ENCODE measurements at places on chromosomes 7 and 10.

- DNase-seq: no peak
These were observed 108.7 kb upstream of the DPP6 start for GRCh38 chr7:153943457-153943856.

- DNase-seq: peak; percentile 99
These were observed at the start of gene TWIST1 for GRCh38 chr7:19117091-19117869. Gene TWIST1, minus strand, starts transcription at chr7:19117636. Its CDS starts 315 bp downstream, at chr7:19117321.

DNA sequence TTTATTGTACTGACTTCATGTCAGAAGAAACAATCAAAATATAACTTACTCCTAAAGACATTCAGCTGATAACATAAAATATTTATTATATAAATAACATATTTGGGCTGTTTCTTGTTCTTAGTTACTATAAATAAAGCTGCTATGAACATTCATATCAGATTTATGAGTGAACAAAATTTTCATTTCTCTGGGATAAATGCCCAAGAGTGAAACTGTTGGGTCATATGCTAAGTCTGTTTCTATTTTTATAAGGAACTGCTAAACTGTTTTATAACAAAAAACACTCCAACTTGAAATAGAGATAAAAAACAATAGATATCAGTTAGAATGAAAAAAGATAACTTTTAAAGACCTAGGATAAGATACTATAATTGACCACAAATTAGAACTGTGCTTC, 26.5 kb upstream of the CC2D2B start:
- no peak for DNase-seq

DNA sequence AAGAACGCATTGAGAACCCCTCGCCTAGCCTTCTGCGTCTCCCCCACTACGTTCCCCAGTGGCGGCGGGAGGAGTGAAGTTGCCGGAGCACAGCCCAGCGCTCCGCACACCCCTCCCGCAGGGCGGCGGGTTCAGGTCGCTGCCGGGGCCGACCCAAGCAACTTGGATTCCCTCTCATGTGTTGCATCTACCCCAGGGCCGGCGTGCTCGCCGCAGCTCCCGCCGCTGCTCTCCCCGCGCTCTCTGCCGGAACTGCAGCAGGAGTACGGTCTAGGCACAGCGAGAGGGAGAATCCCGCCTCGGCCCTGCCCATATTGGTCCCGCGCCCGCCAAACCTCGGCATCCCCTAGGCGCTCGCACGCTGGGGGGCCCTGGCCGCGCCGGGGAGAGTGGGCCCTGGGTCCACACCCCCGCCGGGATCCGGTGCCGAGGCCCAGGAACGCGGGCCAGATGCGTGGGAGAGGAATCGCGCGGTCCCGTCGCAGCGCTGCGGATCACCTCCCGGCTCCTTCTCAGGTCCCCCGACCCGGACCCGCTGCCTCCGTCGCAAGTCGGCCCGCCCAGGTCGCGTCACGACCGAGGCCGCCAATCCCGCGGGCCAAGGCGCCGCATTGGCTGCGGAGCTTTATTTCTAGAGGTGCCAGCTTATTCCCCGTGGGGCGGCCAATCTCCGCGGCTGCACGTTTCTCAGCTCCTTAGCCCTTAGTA, 648 bp upstream of the TMEM243 start:
- peak; percentile 80 for DNase-seq

DNA sequence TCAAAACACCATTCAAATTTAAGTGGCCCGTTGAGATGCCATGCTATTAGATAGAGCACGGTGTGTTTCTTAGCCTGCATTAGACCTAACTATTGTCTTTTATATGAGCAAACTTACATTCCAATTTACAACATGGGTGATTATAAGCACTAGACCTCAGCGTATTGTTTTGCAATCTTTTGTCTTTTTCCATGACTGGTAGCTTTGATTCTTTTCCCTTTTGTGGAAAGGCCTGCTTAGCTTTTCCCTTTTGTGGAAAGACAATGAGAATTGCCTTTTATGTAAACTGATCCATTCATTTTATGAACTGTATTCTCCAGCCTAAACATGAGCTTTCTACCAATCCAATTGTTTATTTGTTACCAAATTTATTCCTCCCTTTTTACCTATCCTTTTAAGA, 823.1 kb downstream of the CCSER2 start:
- DNase-seq: no peak

GRCh38 chr7:2643386-2644219, 11.8 kb downstream of the TTYH3 start:
- no peak for DNase-seq

- DNase-seq: no peak
These were observed 31.6 kb upstream of the C10orf67 start for GRCh38 chr10:23376229-23376655.

DNA sequence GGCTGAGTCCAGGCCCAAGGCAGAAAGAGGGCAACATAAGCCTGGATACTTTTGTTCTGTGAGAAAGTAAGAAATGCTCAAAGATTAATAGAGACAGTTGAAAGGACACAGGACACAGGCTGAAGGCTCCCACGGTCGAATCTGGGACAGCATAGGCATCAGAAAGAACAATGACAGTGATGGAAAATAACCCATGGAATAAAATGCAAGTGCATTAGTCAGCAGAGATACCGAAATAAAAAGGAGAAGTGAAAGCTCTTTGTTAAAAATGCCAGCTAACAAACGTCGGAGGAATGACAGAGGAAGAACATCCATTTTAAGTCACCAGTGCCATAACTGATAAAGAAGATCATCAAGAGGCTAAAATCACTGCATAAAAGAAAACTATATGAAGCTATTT, 19.6 kb upstream of the AGAP5 start:
- no peak for DNase-seq

DNA sequence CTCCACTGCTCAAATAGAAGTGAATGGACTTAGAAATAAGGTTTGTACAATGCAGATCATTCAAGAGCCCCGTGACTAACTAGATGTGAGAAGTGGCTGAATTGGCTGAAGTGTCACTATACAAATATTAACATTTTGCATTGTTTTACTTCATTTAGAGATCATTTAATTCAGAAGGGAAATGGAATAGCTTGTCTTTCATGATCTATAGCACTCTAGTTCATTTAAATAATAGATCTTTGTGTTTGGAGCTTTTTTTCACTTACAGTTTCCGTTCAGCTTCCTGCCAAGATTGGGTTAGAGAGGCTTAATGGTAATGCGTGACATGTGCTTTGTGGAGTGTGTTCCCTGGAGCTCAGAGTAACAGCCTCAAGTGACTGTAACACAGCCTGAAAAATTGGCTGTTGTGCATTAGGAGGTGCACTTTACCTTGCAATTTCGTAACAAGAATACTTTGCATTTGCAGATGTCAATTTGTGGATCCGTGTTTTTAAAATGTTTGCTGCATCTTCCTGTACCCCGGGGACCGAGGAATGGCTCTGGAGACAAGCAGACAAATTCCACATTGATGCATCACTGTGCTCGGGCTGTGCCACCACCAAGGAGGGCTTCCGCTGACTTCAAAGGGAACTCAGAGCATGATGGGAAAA, 170.3 kb downstream of the NRP1 start:
- no peak for DNase-seq

DNA sequence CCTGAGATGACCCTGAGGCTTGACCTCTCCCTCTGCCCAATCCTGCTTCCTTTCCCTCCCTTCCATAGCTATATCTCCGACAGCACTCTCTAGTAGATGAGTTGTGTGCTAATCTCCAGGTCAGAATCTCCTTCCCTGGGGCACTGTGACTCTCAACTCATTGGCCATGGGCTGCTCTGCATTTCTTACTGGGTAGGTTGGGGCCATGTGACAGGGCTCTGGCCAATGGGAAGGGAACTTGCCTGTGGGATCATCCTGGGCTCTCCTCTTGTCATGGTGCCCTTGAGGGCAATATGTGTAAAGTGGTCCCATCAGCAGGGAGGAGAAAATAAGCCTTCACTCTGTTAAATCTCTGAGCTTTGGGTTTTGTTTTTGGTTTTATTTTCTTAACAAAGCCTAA, 80.1 kb upstream of the ANKRD1 start:
- no peak for DNase-seq

DNA sequence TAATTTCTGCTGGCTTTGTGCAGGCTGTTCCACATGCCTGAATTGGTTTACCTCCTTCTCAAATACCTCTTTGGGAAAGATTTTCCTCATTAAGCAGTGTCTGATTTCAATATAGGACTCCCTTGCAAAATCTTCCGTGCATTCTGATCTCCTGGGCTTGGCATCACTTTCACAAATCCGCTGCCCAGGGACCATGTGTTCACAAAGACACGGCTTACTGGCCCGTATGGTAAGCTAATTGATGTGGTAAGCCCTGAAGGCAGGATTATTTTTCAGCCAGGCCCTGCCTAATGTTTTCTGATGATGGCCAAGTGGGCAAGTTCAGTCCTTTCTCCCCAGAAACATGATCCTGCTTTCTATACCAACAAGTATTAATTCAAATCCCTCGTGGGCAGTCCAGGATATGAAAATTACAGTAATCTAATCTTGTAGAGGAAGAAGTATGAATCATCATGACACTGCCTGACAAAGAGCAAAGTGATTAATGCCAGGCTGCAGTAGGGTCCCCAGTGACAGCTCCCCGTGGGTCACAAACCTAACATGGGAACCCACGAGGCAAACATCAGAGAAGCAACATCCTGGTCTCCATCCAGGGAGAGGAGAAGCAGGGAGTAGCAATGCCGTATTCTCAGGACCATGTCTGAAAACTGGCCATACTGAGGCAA, 11.6 kb upstream of the SVIL start:
- peak; percentile 93 for DNase-seq

- DNase-seq: no peak
These were observed 2.6 kb upstream of the ZNF853 start for GRCh38 chr7:6612819-6613218.

GRCh38 chr10:797179-797578, 107.7 kb upstream of the DIP2C start:
- no peak for DNase-seq

DNA sequence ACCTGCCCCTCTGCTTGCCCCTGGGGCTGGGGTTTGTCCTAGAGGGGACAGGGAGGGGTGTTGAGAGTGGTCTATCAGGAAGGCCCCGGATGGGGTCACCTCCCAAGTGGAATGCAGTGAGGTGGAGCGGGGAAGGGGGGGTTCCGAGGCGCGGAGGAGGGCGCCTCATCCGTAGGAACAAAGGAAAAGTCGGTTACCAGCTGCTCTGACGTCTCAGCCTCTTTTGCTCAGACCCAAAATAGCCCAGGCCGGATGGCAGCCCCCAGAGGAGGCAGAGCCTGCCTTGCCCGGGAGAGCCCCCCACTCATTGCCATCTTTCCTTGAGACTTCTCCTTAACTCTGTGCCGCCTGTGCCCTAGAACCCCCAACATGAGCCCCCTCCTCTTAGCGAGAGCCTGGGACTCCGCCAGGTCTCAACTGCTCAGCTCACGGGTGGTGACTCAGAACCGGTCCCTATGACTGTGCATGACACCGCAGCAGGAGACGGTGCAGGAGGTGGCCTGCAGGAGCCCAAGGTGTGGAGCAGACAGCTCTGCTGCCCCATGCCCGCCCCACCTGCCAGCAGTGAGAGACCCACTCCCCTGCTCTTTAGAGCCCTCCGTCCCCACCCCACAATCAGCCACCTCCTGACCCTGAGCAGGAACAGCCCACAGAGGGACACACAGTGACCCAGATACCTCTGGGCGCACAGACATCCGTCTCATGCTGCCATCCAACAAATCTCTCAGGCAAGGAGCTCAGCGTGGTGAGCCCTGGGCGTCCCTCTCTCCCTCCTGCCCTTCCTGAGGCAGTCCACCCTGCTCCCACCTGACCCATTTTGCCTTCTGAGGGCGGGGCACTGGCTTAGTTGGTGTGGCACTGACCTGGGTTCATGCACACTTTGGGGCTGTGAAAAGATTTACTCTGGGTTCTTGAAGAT, 13.1 kb downstream of the STX1A start:
- no peak for DNase-seq

DNA sequence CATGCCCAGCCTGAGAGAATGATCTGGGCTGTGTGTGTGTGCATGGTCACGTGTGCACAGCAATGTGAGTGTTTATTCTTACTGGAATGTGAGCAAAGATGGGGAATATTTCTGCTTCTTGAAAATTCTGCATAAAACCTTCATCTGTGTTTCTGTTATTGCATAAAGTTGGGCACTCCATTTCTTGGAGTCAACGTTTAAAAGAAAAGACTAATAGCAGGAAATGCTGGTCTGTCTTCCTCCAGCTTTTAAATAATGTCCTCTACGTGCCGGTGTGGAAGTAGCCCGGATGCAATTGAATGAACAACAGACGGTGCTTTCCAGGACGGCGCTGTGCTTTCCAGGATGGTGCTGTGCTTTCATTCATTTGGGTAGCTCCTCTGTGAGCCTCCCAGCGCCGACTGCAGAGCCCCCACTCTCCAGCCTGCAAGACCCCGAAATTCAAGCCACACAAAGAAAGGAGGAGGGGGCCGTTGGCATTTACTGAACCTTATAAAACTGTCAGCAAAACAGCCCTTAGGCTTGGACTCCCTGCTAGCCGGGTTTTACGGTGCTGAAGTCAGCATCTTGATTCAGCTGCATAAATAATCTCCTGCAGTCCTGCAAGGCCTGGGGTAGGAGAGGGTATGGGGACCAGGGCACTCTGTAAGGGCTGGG, 158.2 kb upstream of the PRKCQ start:
- peak; percentile 53 for DNase-seq

DNA sequence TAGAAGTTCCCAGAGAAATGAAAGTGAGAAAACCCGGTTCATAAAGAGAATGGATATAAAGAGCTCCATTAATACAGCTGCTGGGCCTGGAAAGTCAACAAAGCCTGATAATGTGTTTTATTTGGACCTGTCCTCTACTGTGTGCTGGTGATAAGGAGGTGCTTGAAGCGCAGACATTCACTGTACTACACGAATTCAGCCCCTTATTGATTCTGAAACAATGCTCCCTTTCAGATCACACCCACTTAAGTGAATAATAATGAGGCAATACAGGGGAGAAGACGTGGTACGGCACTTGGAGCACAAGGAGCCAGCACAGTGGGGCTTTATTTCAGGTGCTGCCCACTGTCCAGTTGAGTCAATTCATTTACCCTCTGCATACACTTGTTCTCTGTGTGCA, 260.8 kb downstream of the FGFR2 start:
- no peak for DNase-seq

GRCh38 chr7:142714375-142714774, 34.9 kb upstream of the PRSS1 start:
- DNase-seq: no peak
